ENCODE measurements at places on chromosomes 5 and 9.
A peak's percentile ranks its signal among the peaks of the same experiment; 100 is the strongest.

GRCh38 chr9:119588874-119589744 lies 219.9 kb upstream of the BRINP1 start:
- DNase-seq: no peak

DNA sequence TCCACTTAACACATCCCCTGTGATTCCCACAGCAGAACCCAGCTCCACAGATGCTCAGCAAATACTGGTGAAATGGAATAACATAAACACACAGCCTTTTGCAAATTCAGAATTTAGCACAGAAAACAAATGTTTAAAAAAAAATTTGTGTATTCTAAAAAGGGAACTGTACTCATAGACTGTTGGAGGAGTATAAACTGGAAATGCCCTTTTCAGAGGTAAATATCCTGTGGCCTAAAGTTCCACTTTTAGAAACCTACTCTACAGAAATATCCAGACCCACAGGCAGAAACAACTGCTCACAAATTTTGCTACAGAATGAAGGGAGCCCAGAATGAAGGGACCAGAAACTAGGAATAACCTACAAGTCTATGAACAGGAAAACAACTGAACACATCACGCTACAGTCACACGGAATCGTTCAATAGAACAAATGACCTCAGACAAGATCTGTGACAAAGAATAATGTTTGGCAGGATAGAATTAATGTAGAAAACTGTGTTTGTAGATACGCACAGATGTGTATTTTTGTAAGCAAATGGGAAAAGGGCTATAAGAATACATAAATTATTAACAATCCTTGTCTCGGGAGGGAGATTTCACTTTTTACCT lies 78.5 kb downstream of the SHB start:
- DNase-seq: no peak

GRCh38 chr9:37938121-37938891 lies 34.4 kb upstream of the SLC25A51 start:
- no peak for DNase-seq

- DNase-seq: no peak
Measured at GRCh38 chr5:165410476-165410875, 1905.1 kb downstream of the MAT2B start.

DNA sequence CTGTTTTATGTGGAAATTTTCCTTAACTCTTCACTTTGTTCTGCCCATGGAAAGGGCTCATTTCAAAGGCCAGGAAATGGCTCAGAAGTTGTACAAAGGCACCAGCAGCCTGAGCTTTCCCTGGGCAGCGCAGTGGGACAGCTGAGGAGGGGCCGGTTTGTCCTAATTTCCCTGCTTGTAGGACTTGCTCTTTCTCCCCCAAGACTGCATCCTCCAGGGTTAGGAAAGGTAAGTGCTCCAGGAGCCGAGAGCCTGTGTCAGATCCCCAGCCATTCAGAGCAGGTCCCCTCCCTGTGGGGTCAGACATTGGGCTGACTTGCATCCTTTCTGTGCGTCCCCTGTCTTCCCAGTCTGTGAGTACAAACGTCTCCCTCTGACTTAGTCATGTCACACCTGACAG lies 43.5 kb downstream of the AGXT2 start:
- no peak for DNase-seq

DNA sequence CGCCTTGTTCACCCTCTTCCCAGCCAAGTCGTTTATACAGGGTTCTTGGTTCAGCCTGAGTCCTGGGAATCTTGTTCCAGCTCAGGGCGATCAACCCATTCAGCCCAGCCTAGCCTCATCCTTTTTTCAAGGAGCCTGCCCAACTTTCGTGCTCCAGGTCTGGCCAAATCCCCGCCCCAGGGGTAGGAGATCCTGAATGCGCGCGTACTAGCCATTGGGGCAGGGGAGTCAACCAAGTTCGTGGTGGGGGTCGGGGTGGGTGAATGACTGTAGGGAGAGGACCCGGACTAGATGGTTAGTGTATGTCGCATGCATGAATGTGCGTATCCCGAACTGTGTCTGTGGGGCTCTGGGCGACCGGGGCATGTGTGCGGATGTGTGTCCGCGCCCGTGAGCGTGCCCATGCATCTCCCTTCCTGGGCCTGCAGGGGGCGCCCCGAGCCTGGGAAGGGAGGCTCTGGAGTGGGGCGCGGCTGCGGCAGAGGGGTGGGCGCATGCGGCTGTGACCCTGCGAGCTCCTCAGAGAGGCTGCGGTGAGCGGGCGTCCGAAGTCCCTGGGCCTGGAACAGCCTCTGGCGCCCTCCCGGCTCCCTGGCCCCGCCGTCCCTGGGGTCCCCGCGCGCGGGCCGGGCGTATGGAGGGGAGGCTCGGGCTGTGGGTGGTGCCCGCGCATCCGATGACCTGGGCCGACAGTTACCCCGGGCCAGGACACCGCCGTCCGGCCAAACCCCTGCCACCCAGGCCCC lies 8.7 kb downstream of the CCL21 start:
- DNase-seq: peak; percentile 68

GRCh38 chr5:149363358-149363757 lies 5.5 kb downstream of the PCYOX1L start:
- no peak for DNase-seq

GRCh38 chr9:2833096-2833495 lies 10.8 kb downstream of the PUM3 start:
- DNase-seq: no peak

GRCh38 chr5:43313854-43314457 lies 744 bp upstream of the HMGCS1 start:
- no peak for DNase-seq

GRCh38 chr5:143229896-143230675 lies 173.4 kb downstream of the NR3C1 start:
- DNase-seq: no peak

- DNase-seq: no peak
Measured at GRCh38 chr9:87872079-87872624, 10.5 kb upstream of the SPATA31E1 start.

DNA sequence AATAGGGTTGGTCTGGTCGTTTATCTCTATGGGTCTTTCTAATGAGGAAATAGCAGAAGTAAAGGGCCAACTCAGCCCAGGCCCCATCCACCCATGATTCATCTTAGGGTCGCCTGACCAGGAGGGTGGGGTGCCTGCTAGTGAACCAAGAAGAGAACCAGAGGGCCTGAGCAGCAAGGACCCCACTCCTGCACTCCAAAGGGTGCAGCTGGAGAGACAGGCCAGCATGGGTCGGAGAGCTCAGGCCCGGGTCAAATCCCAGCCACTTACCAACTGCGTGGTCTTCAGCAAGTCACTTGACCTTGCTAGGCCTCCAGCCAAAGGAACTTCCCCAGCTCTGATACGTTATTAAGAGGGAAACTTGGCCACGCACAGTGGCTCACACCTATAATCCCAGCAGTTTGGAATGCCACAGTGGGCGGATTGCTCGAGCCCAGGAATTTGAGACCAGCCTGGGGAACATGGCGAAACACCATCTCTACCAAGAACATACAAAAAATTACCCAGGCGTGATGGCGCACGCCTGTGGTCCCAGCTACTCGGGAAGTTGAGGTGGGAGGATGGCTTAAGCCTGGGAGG lies 4.3 kb downstream of the BBLN start:
- no peak for DNase-seq

- no peak for DNase-seq
Measured at GRCh38 chr9:109779711-109780452, at the start of gene PALM2AKAP2. PALM2AKAP2 (plus strand) TSS chr9:109780198; CDS start chr9:109780489, 291 bp downstream.

GRCh38 chr5:113194125-113194524 lies 217.5 kb downstream of the DCP2 start:
- DNase-seq: no peak

- DNase-seq: no peak
Measured at GRCh38 chr9:5516453-5517220, 6.3 kb downstream of the PDCD1LG2 start.

DNA sequence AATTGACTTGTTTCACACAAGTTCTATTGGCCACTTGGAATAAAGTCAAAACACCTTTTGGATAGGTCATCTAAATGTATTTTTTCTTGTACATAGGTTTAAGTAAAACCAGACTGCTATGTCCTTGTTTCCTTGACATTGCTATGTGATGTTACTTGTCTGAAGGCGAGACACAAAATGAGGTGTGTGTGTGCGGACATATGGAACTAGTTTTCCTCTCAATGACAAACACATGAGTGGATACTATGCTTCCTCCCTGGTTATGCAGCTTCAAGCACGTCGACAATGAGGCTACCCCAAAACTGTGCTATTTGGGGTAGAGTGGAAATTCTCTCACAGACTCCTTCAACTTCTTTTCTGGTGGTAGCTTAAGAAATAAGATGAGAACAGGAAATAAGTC lies 276.8 kb downstream of the GAS1 start:
- DNase-seq: no peak

GRCh38 chr5:16625096-16625495 lies 8.3 kb upstream of the RETREG1 start:
- no peak for DNase-seq

DNA sequence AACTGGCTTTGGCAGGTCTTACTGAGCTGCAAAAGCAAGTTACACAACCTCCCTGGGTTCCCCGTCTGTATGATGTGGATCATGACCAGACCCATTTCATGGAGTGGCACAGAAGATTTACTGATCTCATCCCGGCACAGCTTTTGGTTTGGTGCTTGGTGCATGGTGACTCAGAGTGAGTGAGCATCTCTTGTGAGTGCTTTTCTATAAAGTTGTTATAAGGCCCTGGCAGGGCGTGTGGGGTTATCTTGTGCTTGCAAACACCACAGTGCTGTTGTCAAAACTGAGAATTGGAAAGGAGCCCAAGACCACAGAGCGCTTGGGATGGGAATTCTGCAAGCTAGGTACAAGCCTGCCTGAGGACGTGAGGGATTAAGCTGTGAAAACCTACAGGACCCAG lies 425.2 kb downstream of the GADD45G start:
- no peak for DNase-seq

GRCh38 chr5:110823571-110823970 lies 84.8 kb downstream of the SLC25A46 start:
- no peak for DNase-seq

DNA sequence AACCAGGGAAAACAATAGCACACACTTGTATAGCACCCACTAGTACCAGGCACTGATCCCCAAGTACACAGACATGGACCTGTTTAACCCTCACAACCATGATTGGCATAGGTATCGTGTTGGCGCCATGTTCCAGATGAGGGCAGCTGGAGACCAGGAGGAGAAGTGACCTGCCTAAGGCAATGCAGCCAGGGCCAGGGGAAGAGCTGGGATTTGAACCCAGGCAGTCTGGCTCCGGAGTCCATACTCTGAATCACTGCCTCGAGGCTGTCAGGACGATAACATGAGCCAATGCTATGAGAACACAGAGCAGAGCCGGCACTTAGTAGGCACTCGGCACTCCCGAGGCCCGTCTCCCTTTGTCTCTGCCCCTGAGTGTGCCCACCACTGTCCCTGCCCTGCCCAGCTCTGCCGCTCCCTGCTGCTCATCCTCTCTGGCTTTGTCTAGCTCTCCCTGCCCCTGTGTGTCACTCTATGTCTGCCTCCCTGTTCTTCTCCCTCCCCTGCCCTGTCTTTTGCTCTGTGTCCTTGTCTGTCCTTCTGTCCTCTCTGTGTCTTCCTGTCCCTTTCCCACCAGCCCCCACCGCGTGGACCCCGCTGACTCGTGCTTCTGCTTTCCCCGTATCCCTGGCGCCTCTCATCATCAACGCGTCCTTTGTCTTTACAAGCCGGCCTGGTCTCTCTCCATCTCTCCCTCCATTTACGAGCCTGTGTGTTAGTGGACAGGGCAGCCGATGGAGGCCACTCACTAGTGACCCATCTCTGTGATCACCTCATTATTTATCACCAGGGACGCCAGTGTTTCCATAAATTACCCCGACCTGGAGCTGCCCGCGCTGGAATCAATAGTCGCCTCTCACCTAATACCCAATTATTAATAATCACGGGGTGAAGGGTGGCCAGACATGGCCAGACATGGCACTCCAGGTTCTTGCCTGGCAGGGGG lies 99.4 kb upstream of the MVB12B start:
- no peak for DNase-seq

DNA sequence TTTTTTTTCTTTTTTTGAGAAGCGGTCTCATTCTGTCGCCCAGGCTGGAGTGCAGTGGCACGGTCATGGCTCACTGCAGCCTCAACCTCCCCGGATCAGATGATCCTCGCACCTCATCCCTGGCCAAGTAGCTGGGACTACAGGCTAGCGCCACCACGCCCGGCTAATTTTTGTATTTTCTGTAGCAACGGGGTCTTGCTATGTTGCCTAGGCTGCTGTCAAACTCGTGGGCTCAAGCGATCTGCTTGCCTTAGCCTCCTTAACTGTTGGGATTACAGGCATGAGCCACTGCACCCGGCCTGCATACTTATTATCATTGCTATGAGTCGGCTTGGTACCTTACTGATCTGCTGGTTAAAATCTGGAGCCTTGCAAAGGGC lies 790 bp upstream of the IARS1 start:
- DNase-seq: no peak

- DNase-seq: no peak
Measured at GRCh38 chr9:90593646-90594045, 49.0 kb downstream of the DIRAS2 start.

DNA sequence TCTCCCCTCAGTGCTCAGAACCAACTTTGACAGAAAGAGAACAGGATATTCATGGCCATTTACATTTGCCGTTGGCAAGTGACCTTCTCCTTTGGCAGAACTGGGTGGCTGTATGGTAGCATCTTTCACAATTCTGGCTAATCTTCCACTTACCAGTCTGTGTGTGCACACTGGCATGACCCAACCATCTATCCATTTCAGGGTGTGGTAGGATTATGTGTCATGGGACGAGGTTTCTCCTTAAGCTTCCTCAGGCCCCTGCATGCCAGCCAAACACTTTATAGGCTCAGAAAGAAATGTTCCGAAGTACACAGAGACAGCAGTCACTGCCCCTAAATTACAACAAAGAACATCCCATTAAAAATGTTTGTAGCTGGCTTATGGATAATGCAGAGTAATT lies 497.1 kb downstream of the NFIB start:
- DNase-seq: no peak

DNA sequence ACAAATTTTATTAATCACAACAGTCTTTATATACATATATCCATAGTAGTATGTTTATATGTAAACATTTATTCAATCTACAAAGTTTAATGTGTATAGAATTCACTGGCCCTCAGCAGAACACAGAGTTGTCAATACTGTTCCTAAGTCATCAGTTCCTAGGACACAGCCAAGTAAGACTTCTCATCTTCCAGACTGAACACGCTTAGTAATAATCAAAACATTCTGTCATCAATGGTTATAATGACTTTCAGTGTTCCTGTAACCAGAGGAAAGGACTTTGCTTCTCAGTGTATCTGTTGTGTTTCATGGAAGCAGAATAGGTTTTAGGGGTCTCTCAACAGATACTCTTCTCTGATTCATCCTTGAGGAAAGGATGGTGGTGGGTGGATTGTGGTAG lies 82.2 kb downstream of the SMIM23 start:
- no peak for DNase-seq
